SJSA1 (cell line): ENCODE measurements at places on chromosomes 6 and 20. TPM values are rescaled to one million over a fixed set of nuclear protein-coding genes. Genes with fewer than 3 reads are reported as not detected.

Gene ARHGAP18
- 32.0 and 34.5 TPM in 2 replicates for total RNA-seq

Gene MCCD1
- not detected in 2 replicates for total RNA-seq

GRCh38 chr6:42075159-42075838, 25.0 kb downstream of the TAF8 start:
- DNase-seq, result peak; percentile 60

Gene RAB44
- total RNA-seq, result not detected in 2 replicates

Gene EPHA7
- total RNA-seq, result not detected in 2 replicates

- DNase-seq, result peak; percentile 81
These were observed 2.4 kb upstream of the MICB start for GRCh38 chr6:31495580-31495979.

Gene COL10A1
- total RNA-seq, result 0.32 TPM in 1 of 2 replicates, not detected in the other

DNA sequence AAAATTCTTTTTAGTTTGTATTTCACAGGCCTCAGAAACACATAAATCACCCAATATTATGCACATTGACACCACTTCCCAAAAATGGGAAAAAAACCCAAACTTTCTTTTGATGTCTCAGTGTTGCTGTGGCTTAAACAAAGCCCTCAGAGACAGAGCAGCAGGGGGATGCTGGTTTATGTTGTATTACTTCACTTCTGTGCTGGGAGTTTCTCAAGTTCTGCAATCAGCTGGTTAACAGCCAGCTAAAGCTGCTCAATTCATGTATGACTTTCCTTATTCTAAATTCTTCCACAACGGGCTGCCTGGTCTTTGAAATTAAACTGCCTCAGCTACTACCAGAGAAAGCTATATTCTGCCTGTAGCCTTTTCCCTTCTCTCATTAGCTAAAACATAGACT, 5.6 kb downstream of the FILIP1 start:
- DNase-seq, result no peak

Gene TOX2
- 6.2 TPM in 2 replicates for total RNA-seq

DNA sequence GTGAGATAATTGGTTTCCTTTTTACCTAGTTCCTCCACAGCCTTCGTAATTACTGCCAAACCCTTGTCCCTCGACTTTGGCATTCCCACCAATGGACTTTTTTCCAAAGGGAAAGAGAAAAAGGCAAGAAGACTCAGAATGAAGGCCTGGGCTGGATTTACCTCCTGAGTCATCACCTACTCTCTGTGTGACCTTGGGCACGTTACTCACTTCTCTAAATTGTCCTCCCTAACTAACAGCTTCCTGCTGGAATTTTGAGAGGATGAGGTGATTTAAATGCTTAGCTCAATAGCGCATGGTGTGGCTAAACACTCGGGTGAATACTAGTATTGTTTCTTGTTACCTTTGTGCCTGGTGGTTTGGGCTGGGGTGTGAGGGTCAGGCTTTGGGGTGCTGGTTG, 146.6 kb downstream of the DHX35 start:
- no peak for DNase-seq

DNA sequence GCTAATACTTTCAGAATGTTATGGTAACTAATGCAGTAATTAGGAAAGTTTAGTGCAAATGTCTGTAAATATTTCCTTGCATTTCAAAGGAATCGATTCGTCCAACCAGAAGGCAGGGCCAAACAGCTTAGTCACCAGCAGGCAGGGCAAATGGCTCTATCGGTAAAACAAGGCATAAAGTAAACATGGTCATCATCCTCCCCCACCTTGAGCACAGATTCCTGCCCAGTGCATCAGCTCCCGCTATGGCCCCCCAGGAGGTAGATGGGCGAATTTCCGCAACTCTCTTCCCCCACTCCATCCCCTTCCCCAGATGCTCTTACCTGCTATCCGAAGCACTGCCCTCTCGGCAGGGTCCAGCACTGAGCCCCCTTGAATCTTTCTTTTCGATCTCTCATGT, 103.8 kb upstream of the BEND6 start:
- no peak for DNase-seq

Gene SLC16A10
- 0.06 TPM in 1 of 2 replicates, not detected in the other for total RNA-seq

- no peak for DNase-seq
These were observed 235.6 kb downstream of the PLCB1 start for GRCh38 chr20:8367689-8368088.

Gene NKX2-2
- total RNA-seq, result 5.7 and 19.8 TPM in 2 replicates

- DNase-seq, result no peak
These were observed 11.2 kb downstream of the ZNF337 start for GRCh38 chr20:25685276-25686080.

- DNase-seq, result no peak
These were observed 1.8 kb downstream of the GABRR1 start for GRCh38 chr6:89215391-89215790.

GRCh38 chr6:26156850-26157250, 69.6 kb downstream of the HFE start:
- no peak for DNase-seq

DNA sequence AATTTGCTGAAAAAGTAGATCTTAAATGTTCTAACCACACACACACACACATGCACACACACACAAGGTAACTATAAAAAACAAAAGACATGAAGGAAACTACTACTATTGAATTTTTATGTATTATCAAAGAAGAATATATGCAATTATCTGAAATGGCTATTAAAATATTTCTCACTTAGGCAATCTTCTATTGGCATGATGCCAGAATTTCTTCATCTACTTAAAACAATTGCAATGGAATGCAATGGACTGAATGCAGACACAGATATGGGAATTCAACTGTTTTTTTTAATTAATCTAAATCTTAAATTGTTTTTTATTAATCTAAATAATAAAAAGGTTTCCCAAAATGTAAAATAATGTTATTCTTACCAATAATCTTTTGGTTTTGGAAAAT, 152.6 kb upstream of the SMLR1 start:
- no peak for DNase-seq

Gene SLC35D3
- not detected in 2 replicates for total RNA-seq

DNA sequence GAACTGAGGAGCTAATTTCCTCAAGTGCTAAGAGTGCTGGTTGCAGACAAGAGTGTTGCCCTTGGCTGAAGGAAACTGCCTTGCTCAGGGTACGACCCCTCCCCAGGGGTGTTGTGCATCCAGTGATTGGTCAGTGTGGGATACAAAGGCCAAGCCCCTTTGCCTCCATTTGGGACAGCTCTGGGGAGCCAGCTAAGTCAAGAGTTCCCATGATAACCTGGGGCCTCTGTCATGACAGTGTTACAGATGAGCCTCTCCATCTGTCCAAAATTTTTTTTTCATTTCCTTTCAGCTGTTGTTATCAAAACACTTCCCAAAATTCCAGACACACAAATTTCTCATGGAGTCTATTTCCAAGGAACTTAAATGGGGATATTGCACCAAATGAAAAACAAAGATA, 93.3 kb downstream of the HS3ST5 start:
- no peak for DNase-seq

Gene SIGLEC1
- total RNA-seq, result not detected in 2 replicates

DNA sequence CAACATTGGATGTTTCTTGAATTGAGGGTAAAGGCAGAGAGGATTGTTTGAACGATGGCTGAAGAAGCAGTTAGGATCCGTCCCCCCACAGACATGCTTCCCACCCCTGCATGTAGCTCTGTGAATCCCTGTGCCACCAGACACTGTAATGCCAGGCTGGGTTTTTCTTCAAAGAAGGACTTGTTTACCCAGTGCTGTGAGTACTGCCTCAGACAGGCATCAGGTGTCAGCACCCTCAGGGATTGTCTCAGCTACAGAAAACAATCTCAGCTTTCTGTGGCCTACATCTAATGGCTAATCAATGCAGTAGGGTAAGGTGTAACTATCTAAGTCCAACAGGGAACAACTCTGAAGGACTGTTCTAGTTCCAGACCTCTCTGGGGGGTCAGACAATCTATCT, 853.0 kb upstream of the EPHA7 start:
- DNase-seq, result no peak

GRCh38 chr20:46631874-46632446, 19.3 kb downstream of the SLC13A3 start:
- DNase-seq, result no peak

DNA sequence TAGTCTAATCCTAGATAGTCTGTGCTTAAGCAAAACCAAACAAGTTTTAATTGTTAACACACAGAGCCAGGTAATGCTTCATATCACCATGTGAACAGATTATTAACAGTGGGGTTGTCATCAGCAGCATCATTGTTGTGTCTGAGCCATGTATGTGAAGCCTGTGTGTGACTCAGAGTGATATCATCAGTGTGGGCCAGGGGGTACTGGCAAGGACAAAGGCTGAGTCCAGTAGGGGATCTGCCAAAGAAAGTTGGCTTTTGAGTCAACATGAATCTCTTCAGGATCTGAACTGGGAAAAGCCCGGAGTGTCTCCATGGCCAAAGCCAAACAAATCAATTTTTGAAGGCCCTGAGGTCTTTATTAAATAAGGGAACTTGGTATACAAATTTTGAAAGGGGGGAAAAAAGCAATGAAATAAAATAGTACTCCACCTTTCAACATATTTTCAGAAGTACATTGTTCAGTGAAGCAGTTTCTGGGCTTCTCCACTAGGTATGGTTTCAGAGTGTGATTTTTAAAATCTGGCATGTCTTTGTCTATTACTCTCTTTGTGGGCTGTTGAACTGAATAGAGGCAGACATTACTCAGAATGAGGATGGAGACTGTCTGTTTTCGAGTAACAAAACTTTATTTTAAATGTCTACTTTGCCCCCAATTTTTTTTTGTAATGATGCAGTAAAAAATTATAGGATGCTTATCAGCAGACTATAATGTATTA, 444.2 kb upstream of the JAG1 start:
- DNase-seq, result peak; percentile 55

GRCh38 chr6:37256692-37257319, 766 bp upstream of the TBC1D22B start:
- no peak for DNase-seq

Gene GSTA3
- not detected in 2 replicates for total RNA-seq

Gene LRRC1
- 11.7 and 16.4 TPM in 2 replicates for total RNA-seq

DNA sequence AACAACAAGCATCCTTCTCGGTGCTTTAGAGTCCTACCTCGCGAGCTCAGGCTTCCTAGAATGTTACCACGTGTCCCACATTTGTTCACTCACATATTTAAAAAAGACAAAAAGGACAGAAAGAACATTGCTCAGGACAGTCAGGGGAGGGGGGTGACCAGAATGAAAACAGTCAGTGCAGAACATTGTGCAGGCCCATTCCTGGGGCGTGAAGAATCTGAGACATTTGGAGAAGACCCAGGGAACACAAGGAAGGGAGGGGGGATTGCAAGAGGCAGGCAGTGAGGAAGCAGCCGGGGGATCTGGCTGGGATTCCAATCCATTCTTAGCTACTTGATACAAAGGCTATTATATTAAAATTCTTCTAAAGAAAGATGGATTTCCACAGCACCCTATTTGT, 270.4 kb upstream of the CITED2 start:
- no peak for DNase-seq

DNA sequence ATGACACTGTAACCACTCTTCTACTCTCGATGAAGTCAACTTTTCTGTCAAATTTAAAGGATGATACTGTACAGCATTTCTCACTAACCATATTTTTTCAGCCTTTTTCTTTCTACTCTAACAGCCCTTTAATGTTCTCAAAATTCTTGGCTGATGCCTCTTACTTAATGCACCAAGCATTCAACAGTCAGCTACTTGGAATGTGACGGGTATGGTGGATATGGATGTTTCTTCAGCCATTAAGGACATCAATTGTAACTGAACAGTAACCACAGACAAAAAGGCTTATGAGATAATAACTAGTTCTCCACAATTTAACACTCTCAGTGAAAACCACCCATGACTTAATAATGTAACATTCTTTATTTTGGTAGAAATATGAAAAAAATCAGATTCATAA, 467.2 kb upstream of the ZNF337 start:
- DNase-seq, result peak; percentile 56

Gene HSPA1L
- total RNA-seq, result 0.78 and 0.87 TPM in 2 replicates

- no peak for DNase-seq
These were observed 60.0 kb downstream of the EFCAB8 start for GRCh38 chr20:32918751-32919150.

GRCh38 chr6:121443971-121444541, 8.6 kb downstream of the GJA1 start:
- DNase-seq, result no peak

Gene AGPAT4
- total RNA-seq, result 6.2 and 6.7 TPM in 2 replicates

DNA sequence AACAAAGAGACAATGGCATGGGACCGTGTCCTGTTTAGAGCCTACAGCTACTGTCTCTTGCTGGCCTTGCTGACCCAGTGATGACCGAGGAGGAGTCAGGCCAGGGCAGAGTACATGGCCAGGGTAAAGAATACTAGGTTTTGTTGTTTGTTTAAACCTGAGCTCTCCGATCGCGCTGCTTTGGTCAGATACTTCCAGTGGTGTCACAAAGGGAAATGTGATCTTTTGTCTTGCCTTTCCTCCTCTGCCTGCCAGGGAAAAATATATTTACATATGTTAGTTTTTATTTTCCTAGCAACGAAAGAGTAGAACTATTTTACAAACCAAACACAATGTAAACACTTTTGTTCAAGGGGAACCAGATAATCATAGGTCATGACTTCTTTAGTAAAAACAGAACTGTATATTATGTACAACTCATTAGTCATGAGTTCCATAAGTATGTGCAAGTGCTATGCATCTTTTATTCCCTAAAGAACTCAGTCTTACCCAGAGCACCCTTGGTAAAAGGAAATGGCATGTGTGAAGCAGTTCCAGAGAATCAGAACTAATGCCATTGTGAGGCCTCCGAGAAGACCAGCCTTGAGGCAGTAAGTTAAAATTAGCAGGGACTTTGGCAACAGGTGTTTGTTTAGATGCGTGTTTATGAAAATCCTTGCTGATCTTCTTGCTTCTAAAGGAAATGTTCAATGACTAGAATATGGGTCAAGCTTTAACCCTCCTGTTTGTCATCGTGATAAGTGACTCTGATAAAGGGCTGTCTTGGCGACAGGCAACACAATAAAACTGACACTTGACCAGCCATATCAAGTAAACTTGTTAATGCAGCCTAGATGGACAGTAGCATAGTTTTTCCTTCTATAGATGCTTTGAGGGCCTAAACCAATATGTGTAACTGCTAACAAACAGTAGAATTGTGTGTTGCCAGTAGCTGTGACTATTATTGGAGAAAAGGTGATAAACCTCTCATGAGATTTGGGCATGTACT, 204.6 kb downstream of the NKAIN2 start:
- DNase-seq, result no peak

- no peak for DNase-seq
These were observed 32.8 kb upstream of the CEP162 start for GRCh38 chr6:84260196-84260595.

DNA sequence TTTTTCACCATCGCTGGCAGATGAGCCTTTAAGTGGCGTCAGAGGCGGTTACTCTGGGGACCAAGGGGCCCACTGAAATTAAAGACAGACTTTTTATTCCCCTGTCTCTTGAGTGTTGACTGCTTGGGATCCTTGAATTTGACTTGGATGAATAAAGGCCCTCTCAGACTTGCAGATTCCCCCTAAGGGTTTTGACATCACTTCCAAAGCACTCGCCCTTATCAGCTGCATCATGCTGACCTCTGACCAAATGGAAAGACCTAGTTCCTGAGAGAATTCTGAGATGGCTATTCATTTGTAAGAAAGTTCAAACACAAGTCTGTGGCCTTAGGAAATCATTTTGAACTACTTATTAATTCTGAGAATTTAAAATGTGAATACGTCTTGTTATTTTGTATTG, 13.5 kb upstream of the MOXD1 start:
- DNase-seq, result no peak
